NCI-H187 (cell line): ENCODE measurements at places on chromosomes 2 and 18.

- DNase-seq, result no peak
Measured at GRCh38 chr2:232489516-232490220, 2.0 kb upstream of the ECEL1 start.

DNA sequence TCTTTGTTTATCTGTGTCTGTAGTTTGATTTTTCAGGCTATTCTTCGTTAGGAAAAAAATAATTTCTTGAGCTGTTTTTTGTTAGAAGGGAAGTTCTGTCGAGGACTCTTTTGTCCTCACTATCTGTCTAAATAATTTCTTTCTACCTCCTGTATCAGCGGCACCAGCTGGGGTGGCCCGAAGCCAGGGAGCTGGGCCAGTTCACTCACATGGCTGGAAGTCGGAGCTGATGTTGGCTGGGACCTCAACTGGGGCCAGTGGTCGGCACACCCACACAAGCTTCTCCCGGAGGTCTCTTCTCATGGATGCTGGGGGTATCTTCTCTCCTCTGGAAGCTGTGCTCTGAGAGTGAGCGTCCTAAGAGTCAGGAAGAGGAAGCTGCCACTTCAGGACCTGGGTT, 8.0 kb upstream of the PDIA6 start:
- DNase-seq, result no peak

- no peak for DNase-seq
Measured at GRCh38 chr2:72630767-72631166, 195.1 kb downstream of the EXOC6B start.

DNA sequence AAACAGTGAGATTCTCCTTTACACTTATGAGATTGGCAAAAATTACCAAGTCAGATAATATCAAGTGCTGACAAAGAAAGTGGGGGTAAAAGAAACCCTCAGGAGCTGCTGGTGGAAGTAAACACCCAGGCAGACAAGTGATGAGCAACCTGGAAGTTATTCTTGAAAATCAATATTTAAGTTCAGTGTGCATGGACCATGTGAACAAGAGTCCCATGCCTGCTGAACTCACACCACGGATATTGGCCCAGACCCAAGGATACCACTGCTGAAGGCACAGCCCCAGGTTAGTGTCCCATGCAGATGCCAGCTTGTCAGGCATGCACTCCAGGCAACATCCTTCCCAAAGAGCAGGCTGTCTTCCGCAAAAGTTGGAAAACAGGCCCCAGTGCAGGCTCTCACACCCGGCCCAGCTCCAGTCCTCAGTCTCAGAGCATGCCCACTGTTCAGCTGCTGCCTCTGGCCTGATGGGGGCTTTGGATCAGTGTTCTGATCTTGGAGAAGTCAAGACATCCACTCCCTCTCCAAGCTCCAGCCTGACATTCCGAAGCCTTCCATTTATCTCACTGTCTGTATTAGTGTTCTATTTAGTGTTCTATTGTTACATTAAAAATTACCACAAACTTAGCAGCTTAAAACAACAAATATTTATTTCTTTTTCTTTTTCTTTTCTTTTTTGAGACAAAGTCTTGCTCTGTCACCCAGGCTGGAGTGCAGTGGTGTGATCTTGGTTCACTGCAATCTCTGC, 70.0 kb downstream of the HS1BP3 start:
- no peak for DNase-seq

DNA sequence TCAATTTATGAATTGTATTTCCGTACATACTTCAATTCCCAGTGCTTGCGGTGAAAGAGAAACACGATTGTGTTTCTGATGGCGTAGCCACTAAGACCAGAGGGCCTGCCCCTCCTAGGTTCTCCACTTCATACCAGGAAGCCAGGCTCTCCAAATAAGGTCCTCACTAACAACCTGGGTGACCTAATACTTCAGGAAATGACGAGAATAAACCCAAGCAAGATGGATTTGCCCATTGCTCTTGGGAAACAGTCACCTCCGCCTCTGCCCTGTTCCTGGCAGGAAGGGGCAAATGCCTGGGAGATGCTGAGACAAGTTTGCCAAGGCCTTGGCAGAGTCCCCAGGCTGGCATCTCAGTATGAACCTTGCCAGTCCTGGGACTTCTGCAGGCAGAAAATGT, 41.8 kb downstream of the TTC32 start:
- no peak for DNase-seq
